ENCODE measurements at places on chromosomes 16 and 17.

GRCh38 chr17:80931421-80932265 lies 60.0 kb upstream of the CHMP6 start:
- DNase-seq = no peak

GRCh38 chr16:65312795-65313194 lies 190.9 kb upstream of the CDH11 start:
- no peak for DNase-seq

DNA sequence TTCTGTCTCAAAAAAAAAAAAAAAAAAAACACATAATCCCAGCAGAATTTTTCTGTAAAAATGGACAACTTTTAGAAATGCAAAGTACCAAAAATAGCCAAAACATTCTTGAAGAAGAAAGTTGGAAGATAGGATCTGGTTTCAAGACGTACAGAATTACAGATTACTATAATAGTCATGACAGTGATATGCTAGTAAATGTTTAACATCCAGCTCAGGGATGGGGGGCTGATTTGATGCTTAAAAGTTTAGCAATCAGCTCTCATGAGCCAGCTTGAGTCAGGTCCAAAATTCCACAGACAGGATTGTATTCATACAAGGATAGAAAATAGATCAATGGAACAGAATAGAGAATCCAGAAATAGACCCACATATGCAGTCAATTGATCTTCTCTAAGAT lies 100.5 kb downstream of the CYB561 start:
- no peak for DNase-seq

DNA sequence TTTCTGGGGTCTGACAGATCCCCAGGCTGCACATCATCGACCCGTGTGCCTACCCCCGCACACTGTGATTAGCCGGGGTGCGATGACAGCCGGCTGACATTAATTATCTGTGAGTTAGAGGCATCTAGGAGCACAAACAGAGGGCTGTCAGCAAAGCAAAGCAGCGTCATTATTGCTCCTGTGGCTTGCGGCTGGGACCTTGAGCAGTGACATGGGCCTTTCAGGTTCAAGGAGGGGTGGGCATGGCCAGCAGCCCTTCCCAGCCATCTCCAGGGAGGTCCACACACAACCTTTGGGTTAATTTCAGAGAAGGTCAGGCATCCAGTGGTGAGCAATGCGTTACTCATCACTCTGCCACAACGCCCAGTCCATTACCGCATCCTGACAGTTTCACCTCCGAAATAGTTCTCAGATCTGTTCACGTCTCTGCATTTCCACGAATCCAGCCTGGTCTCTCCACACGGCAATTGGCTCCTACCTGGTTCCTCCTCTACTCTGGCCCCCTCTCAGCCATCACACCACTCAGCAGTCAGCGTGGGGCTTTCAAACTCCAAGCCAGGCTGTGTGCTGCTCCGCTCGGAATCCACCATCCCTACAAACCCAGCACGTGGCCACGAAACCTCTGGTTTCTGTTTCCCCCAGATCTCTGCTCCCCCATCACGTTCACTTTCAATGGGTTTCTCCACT lies 249.7 kb upstream of the C16orf82 start:
- no peak for DNase-seq

GRCh38 chr16:14061732-14062259 lies 9.3 kb upstream of the MRTFB start:
- DNase-seq = no peak

- no peak for DNase-seq
These were observed 999.9 kb downstream of the KCNJ18 start for GRCh38 chr17:22692066-22692805.

DNA sequence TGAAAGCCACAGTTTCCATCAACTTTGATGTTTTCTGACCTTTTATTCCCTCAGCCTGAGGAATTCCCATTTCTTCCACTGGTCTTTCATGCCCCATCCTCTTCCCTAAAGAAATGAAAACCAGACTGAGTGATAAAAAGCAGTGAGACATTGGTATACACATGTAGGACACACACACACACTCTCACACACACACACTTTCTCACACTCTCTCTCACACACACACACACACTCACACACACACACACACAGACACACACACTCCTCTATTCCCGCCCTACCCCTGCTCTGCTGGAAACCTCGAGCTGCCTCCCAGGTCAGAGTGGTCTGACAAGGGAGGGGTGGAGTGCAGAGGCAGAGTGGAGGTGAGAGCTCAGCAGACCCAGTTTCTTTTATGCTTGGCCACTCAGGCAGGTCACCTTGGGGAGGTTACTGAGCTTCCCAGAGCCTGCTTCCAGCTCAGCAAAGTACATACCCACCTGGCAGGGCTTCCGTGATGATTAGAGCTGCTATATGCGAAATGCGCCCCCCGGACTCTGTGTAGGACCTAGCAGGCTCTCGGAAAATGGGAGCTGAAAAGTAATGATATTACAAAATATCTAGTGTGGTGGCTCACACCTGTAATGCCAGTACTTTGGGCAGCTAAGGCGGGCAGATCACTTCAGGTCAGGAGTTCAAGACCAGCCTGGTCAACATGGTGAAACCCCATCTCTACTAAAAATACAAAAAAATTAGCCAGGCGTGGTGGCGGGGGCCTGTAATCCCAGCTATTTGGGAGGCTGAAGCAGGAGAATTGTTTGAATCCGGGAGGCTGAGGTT lies 30.7 kb downstream of the CCR7 start:
- DNase-seq = no peak

GRCh38 chr16:11151885-11152629 lies 103.9 kb downstream of the SOCS1 start:
- no peak for DNase-seq

Measured in urinary bladder (tissue), 4 donors.